ENCODE measurements at places on chromosomes 1 and 21. TPM values are rescaled to one million over a fixed set of nuclear protein-coding genes. Genes with fewer than 3 reads are reported as not detected.

BTBD8 gene
- total RNA-seq: 9.8 TPM

CNIH3 gene
- 3.5 TPM for total RNA-seq

PPCS gene
- 40.0 TPM for total RNA-seq

UBL4B gene
- total RNA-seq: 0.42 TPM

NPR1 gene
- 87.5 TPM for total RNA-seq

HUNK gene
- 0.21 TPM for total RNA-seq

EVA1B gene
- 97.5 TPM for total RNA-seq

DUSP10 gene
- 7.3 TPM for total RNA-seq

KCNA3 gene
- 0.44 TPM for total RNA-seq

ADAMTS4 gene
- 9.0 TPM for total RNA-seq

SFN gene
- not detected for total RNA-seq
